ENCODE measurements at places on chromosomes 1 and 21.
A peak's percentile ranks its signal among the peaks of the same experiment; 100 is the strongest.

DNA sequence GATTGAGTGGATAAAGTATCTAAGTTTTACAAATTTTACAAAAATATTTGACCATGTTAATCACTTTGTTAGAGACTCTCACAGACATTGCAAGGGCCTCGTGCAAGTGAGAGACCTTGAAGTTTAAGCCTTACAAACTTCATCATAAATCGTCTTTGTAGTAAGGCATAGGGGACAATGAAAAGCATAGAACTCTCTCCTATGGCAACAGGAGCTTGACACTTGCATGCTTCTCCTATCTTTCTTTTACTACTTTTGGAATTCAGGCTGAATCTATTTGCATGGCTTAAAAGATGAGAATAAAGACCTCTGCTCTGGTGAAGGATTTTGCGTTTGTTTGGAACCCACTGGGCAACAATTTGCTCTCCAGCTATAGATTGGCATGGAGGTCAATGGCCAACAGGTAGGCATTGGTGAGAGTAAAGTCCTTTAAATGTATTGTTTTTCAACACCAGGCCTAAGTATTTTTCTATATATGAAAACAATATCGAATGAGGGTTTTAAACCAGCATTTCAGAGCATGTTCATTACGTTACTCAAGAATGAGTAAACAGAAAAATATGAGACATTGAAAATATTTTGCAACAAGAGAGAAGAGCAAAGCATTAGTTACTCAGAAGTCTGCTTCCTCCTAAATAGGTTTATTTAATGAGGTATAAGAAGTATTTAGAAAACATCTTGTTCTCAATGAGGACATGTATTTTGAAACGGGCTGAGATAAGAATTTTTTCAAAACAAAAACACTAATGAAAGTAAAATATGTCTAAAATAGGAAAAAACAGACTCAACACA lies 192.2 kb downstream of the TGFB2 start:
- DNase-seq, result no peak
- no peaks in the 10 kb centered on the region for H3K36me3 ChIP-seq
- H3K4me1 ChIP-seq, result no peaks in the 10 kb centered on the region
- H3K27me3 ChIP-seq, result no peaks in the 10 kb centered on the region

- no peaks in the 10 kb centered on the region for H3K36me3 ChIP-seq
- H3K27me3 ChIP-seq, result no peaks in the 10 kb centered on the region
- no peak overlapping the region for H3K4me3 ChIP-seq
Observed at GRCh38 chr1:216181590-216181989, 241.7 kb downstream of the USH2A start.

GRCh38 chr1:218350035-218350525 lies 4.9 kb downstream of the TGFB2 start:
- H3K36me3 ChIP-seq, result no peaks in the 10 kb centered on the region
- peak overlapping the region; percentile 85 for H3K27ac ChIP-seq
- H3K4me3 ChIP-seq, result peak overlapping the region; percentile 82
- peaks cover 63% of the 10 kb centered on the region for H3K4me1 ChIP-seq
- no peak for DNase-seq

GRCh38 chr1:33081554-33082305 lies 777 bp downstream of the AZIN2 start:
- H3K27me3 ChIP-seq, result no peaks in the 10 kb centered on the region
- H3K27ac ChIP-seq, result peak overlapping the region; percentile 58
- no peak for DNase-seq
- no peaks in the 10 kb centered on the region for H3K36me3 ChIP-seq

DNA sequence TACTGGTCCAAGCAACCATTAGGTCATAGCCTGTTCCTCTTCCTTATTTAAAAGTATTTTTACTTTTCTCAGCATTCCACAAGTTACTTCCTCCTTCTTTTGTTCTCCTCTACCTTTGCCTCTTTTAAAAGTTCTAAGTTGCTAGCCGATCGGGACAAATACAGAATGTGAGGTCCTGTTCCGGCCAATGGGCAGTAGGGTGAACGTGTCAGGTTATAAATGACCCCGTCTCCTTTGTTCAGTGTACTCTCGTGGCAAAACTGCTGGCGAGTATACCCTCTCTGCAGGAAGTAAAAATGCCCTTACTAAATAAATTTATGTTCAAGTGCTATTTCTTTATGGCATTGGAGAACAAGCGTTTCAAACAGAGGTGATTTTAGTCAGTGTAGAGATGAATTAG lies 2.5 kb downstream of the ADCY10 start:
- DNase-seq, result no peak
- H3K27ac ChIP-seq, result no peak overlapping the region

DNA sequence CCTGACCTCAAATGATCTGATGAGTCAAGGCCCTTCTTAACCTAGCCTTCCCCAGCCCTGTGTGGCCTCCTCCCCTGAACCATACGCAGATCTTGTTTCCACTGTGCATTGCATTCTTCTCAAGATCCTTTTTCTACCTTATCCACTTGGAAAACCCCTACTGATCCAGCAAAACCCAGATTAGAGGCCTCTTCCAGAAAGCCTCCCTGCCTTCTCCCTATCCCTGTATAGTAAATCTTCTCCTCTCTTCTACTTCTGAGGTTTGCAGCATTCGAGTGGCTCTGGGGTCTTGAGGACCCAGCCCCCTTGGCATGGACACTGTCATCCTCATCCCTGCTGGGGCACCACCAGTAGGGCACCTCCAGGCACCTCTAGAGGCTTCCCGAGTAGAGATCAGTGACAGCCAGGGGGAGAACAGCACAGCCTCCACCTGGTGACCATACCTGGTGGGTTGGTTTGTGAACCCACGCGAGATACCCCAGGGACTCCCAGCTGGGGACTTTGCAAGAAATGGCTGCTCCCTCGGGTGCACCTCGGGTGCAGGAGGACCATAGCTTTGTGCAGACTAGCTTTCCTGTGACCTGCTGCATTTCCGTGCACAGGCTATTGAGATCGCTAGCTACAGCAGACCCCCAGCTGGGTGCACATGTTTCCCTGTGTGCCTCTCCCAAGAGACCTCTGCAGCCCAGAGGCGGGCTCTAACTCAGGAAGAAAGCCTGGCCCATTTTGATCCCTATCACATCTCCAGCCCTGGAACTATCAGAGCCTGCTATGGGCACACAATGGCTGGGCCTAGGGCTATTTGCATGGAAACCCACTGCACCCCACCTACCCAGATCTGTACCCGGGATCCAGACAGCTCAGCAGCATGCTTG lies 34.2 kb downstream of the MATN1 start:
- H3K27me3 ChIP-seq, result peaks cover 96% of the 10 kb centered on the region
- H3K4me1 ChIP-seq, result no peaks in the 10 kb centered on the region
- H3K36me3 ChIP-seq, result no peaks in the 10 kb centered on the region

DNA sequence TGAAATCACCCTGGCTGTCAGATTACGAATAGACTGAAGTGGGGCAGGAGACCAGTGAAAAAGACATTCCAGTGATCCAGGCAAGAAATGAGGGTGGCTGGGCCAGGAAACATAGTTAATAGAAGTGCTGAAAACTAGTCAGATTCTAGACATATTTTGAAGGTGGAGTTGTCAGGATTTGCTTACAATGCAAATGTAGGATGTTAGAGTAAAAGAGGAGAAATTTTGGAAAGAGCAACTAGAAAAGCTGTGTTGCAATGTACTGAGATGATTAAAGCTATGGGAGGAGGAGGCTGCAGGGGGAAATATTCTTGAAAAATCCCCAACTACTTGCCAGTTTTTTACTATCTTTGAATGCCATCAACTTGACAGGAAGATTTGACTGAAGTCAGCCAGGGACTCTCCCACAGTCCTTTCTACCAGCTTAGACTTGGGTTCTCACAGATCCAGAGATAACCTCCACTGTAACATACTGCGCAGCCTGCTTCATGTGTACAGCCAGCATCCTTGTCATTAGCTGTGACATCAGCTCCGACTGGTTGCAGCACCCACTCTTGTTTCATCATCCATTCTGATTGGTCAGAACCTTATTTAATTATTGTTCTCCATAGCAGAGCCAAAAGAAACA lies 109.7 kb downstream of the TSEN15 start:
- H3K4me1 ChIP-seq, result peaks cover 35% of the 10 kb centered on the region
- H3K4me3 ChIP-seq, result no peak overlapping the region
- peak overlapping the region; percentile 48 for H3K27ac ChIP-seq
- H3K36me3 ChIP-seq, result no peaks in the 10 kb centered on the region
- H3K27me3 ChIP-seq, result no peaks in the 10 kb centered on the region

GRCh38 chr1:163381487-163382184 lies 59.9 kb downstream of the NUF2 start:
- no peak overlapping the region for H3K27ac ChIP-seq
- no peaks in the 10 kb centered on the region for H3K36me3 ChIP-seq
- H3K4me3 ChIP-seq, result no peak overlapping the region
- H3K4me1 ChIP-seq, result no peaks in the 10 kb centered on the region
- no peak for DNase-seq
- peaks cover 4% of the 10 kb centered on the region for H3K27me3 ChIP-seq

GRCh38 chr1:209064850-209065706 lies 518.4 kb upstream of the CAMK1G start:
- no peaks in the 10 kb centered on the region for H3K27me3 ChIP-seq
- H3K4me3 ChIP-seq, result no peak overlapping the region
- DNase-seq, result no peak
- H3K27ac ChIP-seq, result no peak overlapping the region
- H3K36me3 ChIP-seq, result no peaks in the 10 kb centered on the region

DNA sequence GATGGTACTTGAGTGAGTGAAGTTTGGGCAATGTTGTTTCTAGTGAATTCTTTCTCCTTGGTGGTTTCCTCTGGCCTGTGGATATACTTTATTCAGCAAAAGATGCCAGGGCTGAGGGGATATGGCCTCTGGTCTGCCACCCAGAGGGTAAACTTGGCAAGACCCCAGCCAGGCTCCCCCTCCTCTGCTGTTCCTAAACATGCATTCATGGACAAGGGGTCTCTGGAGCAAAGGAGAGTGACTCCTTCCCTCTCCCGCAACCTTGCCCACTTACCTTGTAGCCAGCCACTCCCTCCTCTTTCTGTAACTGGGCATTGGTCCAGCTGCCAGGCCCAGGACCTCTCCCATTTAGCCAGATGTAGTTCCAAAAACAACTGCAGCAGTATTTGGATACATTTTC lies 43.8 kb downstream of the RUNX3 start:
- DNase-seq, result no peak
- H3K27ac ChIP-seq, result no peak overlapping the region
- no peak overlapping the region for H3K4me3 ChIP-seq
- no peaks in the 10 kb centered on the region for H3K36me3 ChIP-seq
- peaks cover 49% of the 10 kb centered on the region for H3K27me3 ChIP-seq

DNA sequence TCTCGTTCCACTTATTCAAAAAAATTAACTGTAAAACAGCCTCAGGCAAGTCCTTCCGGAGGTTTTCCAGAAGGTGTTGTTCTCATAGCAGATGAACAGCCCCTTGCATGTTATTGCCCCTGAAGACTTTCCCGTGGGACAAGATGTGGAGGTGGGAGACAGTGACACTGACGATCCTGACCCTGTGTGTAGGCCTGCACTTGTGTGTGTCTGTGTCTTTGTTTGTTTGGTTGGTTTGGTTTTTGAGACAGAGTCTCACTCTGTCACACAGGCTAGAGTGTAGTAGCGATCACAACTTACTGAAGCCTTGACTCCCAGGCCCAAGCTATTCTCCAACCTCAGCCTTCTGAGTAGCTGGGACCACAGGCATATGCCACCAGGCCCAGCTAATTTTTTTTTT lies 12.6 kb downstream of the ETV3L start:
- no peak for DNase-seq
- peaks cover 6% of the 10 kb centered on the region for H3K4me1 ChIP-seq
- H3K27me3 ChIP-seq, result peaks cover 4% of the 10 kb centered on the region
- no peak overlapping the region for H3K27ac ChIP-seq
- no peaks in the 10 kb centered on the region for H3K36me3 ChIP-seq
- no peak overlapping the region for H3K4me3 ChIP-seq

DNA sequence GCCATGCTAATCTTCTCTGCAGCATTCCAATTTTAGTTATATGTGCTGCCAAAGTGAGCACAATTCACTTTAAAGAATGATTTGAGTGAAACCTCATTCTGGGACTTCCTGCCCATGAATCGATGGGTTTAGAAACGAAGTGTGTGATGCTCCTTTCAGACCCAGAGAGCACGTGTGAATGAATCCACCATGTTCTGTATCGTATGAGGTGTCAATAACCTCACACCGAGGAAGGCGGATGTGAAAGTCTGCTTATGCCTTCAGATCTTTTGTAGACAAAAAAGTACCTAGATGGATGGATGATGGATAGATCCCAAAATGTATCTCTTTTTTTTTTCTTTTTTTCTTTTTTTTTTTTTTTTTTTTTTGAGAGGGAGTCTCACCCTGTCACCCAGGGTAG lies 13.8 kb downstream of the UBASH3A start:
- H3K27ac ChIP-seq, result no peak overlapping the region
- no peaks in the 10 kb centered on the region for H3K36me3 ChIP-seq
- peaks cover 93% of the 10 kb centered on the region for H3K27me3 ChIP-seq
- H3K4me3 ChIP-seq, result no peak overlapping the region
- no peak for DNase-seq

DNA sequence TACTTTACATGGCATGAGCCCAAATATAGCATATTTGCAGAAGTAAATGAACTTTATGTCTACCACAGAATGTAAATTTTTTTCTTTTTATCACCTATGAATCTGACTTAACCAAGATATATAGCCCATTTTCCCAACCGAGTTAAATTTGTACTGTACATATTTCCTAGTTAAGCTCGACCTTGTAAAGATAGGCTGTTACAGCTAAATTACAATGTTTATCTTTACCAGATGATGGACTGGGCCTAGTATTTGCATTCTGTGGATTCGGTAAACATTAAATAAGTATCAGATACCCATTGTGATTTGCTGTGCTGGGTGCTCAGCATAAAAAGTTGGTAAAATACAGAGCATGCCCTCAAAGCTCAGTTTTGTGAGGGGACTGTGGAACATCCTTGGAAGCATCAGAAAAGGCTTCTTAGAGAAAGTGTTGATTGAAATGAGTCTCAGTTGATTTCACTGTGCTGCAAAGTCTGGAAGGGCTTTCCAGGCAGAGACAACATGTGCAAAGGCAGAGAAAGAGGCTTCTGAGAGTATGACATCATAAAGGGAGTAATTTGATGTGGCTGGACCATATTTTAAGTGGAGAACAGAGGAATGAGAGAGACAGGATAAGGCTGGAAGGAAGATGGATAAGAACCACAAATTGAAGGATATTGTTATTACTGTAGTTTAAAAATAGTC lies 27.4 kb downstream of the MORC3 start:
- H3K36me3 ChIP-seq, result peaks cover 92% of the 10 kb centered on the region
- H3K27ac ChIP-seq, result no peak overlapping the region
- DNase-seq, result no peak
- no peaks in the 10 kb centered on the region for H3K27me3 ChIP-seq
